Activated CD4-positive, alpha-beta T cell treated with anti-CD3 and anti-CD28 coated beads, Interleukin-2, amount 50 U/mL, for 16 hours (primary cell): ENCODE measurements at places on chromosomes 3 and 15.

- no peak for DNase-seq
Measured at GRCh38 chr15:58588096-58588495, 156.3 kb downstream of the LIPC start.

DNA sequence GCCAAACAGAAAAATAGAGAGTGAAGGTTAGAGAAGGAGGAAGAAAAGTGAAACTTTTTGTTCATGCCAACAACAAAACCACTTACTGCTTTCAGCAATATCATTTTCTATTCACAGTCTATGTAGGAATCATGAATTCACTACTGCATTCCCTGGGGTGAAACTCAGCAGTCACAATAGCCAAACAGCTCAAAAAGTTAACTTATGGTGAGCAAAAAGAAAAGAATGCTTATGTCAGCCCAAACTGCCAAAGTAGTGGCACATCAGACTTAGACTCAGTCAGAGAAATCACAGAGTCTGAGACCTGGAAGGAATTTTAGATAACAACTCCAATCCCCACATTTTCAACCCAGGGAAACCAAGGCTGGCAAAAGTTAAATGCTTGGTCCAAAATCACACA lies 238.7 kb upstream of the TMCO5A start:
- DNase-seq = no peak

GRCh38 chr15:78909160-78909695 lies 35.6 kb downstream of the CTSH start:
- DNase-seq = no peak

- no peak for DNase-seq
Measured at GRCh38 chr3:178437236-178437635, 99.0 kb upstream of the KCNMB2 start.
